ENCODE measurements at places on chromosomes 4 and X. TPM values are rescaled to one million over a fixed set of nuclear protein-coding genes. Genes with fewer than 3 reads are reported as not detected.

- H3K4me3 ChIP-seq = no peak overlapping the region
- DNase-seq = no peak
- H3K27me3 ChIP-seq = no peaks in the 10 kb centered on the region
- H3K27ac ChIP-seq = no peak overlapping the region
- H3K4me1 ChIP-seq = no peaks in the 10 kb centered on the region
These were observed 109.1 kb upstream of the SLC4A4 start for GRCh38 chr4:71229477-71230270.

UGT2B10 gene
- total RNA-seq = not detected

DNA sequence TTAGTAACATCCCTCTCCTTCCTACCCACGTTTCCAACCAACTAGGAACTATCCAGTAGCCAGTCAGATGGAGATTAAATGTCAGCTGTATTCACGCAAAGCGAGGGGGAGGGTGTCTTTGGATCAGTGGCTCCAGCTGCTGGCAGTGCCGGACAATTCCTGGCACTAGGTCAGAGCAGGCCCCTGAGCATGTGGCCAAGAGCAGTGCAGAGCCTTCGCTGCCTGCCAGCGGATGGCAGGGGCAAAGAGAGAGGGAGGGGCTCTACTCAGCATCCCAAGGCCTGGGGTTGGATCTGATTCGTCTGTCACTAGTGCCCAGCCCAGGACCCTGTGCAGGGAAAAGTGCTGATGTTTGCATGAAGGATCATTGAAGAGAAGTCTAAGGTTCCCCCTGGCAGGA lies 28.7 kb upstream of the JAKMIP1 start:
- no peak for DNase-seq
- H3K27ac ChIP-seq = no peak overlapping the region
- no peaks in the 10 kb centered on the region for H3K36me3 ChIP-seq
- no peaks in the 10 kb centered on the region for H3K27me3 ChIP-seq
- no peaks in the 10 kb centered on the region for H3K4me1 ChIP-seq

MYOZ2 gene
- not detected for total RNA-seq

- no peaks in the 10 kb centered on the region for H3K4me1 ChIP-seq
- no peak overlapping the region for H3K4me3 ChIP-seq
- H3K27ac ChIP-seq = no peak overlapping the region
- H3K36me3 ChIP-seq = no peaks in the 10 kb centered on the region
- H3K27me3 ChIP-seq = no peaks in the 10 kb centered on the region
These were observed 113.5 kb downstream of the RNF150 start for GRCh38 chr4:141019768-141020167.

GRCh38 chr4:150714462-150715438 lies 132.8 kb downstream of the MAB21L2 start:
- H3K4me1 ChIP-seq = no peaks in the 10 kb centered on the region
- DNase-seq = no peak
- no peak overlapping the region for H3K27ac ChIP-seq
- H3K36me3 ChIP-seq = no peaks in the 10 kb centered on the region
- H3K27me3 ChIP-seq = no peaks in the 10 kb centered on the region
- H3K4me3 ChIP-seq = no peak overlapping the region

GRID2 gene
- total RNA-seq = not detected

Measured in CD8-positive, alpha-beta memory T cell (primary cell).